Effector memory CD8-positive, alpha-beta T cell (primary cell): ENCODE measurements at places on chromosomes 4 and X.

GRCh38 chr4:110442309-110442708 is 33.6 kb upstream of the ENPEP start:
- no peak overlapping the region for H3K27ac ChIP-seq
- H3K4me3 ChIP-seq: no peak overlapping the region
- no peaks in the 10 kb centered on the region for H3K36me3 ChIP-seq

DNA sequence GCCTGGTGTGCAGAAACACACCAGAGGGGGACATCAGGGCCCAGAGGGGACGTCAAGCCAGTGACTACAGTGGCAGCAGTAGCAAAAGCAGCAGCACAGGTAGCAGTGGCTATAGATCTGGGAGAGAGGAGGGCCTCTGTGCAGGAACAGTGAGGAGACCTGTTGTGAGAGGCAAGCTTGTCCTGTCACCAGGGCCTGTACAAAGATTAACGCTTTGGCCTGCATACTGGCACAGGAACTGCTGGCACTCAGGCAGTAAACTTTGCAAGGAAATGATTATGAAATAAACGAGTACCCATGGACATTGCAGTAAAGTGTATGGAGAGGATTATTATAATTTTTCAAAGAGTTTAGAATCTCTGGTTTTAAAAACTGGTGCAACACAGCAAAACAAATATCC is 5.5 kb upstream of the PHF8 start:
- peaks cover 2% of the 10 kb centered on the region for H3K4me1 ChIP-seq
- no peak for DNase-seq
- H3K27me3 ChIP-seq: no peaks in the 10 kb centered on the region
- H3K27ac ChIP-seq: no peak overlapping the region
- no peaks in the 10 kb centered on the region for H3K36me3 ChIP-seq

DNA sequence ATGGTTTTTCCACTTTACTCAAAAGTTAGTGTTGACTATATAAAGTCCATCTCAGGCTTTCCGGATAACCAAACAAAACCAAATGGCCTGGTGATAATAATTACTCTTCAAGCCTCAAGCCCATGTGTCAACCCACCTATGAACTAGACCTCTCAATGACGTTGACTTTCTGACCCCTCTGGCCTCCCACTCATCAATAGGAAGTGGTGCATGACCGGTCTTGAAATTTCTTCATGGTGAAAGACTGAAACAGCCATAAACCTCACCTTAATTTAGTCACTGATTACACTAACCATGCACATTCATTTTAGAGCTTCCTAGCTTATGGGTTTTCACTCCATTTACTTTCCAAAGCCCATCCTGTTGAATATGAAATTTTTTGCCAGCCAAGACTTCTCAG is 276.0 kb downstream of the KLHL13 start:
- H3K27ac ChIP-seq: no peak overlapping the region
- no peaks in the 10 kb centered on the region for H3K27me3 ChIP-seq
- H3K4me1 ChIP-seq: no peaks in the 10 kb centered on the region

DNA sequence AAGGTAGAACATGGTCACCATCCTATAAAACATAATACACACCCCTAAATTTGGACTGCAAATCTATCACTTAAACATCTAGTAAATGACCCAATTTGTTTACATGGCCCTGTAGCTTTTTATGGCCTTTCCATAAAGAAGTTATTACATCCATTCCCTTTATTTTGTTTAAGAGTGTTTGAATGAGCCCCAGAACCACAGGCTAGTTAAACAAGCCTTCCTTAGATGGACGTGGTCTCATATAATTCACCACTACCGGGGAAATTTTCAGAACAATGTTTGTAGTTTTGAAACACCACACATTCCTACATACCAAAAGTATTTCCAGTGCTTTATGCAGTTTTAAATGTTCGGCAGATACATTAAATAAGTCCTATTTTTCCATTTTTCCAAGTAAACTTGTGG is 12.3 kb downstream of the PDGFC start:
- DNase-seq: no peak
- H3K4me1 ChIP-seq: no peaks in the 10 kb centered on the region
- H3K27ac ChIP-seq: no peak overlapping the region

- H3K4me3 ChIP-seq: no peak overlapping the region
- H3K27ac ChIP-seq: no peak overlapping the region
- peaks cover 5% of the 10 kb centered on the region for H3K36me3 ChIP-seq
- H3K27me3 ChIP-seq: no peaks in the 10 kb centered on the region
- DNase-seq: no peak
These were observed 41.6 kb downstream of the TMA16 start for GRCh38 chr4:163536091-163536490.

- peaks cover 2% of the 10 kb centered on the region for H3K36me3 ChIP-seq
- H3K27me3 ChIP-seq: no peaks in the 10 kb centered on the region
- no peak overlapping the region for H3K4me3 ChIP-seq
- no peak for DNase-seq
These were observed 9.8 kb upstream of the ACOT9 start for GRCh38 chrX:23752740-23753415.

GRCh38 chrX:15973946-15974345 is 119.3 kb upstream of the AP1S2 start:
- H3K36me3 ChIP-seq: no peaks in the 10 kb centered on the region
- no peak overlapping the region for H3K27ac ChIP-seq
- DNase-seq: no peak

- H3K27me3 ChIP-seq: no peaks in the 10 kb centered on the region
- peaks cover 7% of the 10 kb centered on the region for H3K36me3 ChIP-seq
- H3K27ac ChIP-seq: no peak overlapping the region
- no peak overlapping the region for H3K4me3 ChIP-seq
- H3K4me1 ChIP-seq: peaks cover 54% of the 10 kb centered on the region
- DNase-seq: no peak
These were observed 50.5 kb downstream of the TBC1D14 start for GRCh38 chr4:6960154-6960553.

GRCh38 chr4:96025011-96025410 is 185.1 kb downstream of the PDHA2 start:
- no peaks in the 10 kb centered on the region for H3K36me3 ChIP-seq
- no peaks in the 10 kb centered on the region for H3K4me1 ChIP-seq
- H3K27me3 ChIP-seq: no peaks in the 10 kb centered on the region
- DNase-seq: no peak

- H3K27ac ChIP-seq: no peak overlapping the region
- no peaks in the 10 kb centered on the region for H3K36me3 ChIP-seq
- H3K4me1 ChIP-seq: no peaks in the 10 kb centered on the region
- no peaks in the 10 kb centered on the region for H3K27me3 ChIP-seq
- no peak for DNase-seq
These were observed 227.1 kb downstream of the SH2D1A start for GRCh38 chrX:124573468-124573867.

GRCh38 chr4:149248191-149248764 is 567.4 kb downstream of the IQCM start:
- no peak for DNase-seq
- no peak overlapping the region for H3K4me3 ChIP-seq
- H3K4me1 ChIP-seq: no peaks in the 10 kb centered on the region
- H3K27ac ChIP-seq: no peak overlapping the region
- H3K27me3 ChIP-seq: no peaks in the 10 kb centered on the region

- H3K27me3 ChIP-seq: peaks cover 68% of the 10 kb centered on the region
- DNase-seq: no peak
- H3K4me1 ChIP-seq: no peaks in the 10 kb centered on the region
- H3K36me3 ChIP-seq: no peaks in the 10 kb centered on the region
- H3K4me3 ChIP-seq: no peak overlapping the region
These were observed 201.5 kb downstream of the NWD2 start for GRCh38 chr4:37446016-37446415.

DNA sequence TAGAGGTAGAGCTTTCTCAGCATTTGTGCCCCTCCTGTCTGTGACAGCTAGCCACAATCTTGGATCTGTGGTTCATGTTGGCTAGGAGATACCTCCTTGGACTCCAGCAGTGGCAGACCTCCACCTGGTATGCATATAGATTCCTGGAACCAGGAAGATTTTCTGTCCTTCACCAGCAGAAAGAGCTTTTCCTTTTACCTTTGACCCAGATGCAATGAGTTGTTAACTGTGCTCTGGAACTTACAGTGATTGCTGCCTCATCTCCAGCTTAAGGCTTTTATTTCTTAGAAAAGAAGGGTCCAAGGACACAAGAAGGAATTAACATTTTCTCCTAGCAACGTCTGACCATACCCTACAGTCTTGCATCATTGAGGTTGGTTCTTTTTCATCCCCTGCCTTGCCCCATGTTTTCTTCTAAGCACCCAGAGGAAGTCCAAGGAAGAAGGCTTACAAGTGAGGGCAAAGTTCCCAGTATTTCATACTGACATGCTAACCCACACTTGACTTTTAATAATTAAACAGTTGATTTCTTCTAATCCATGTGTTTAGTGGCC is 217.1 kb upstream of the ARHGAP24 start:
- no peaks in the 10 kb centered on the region for H3K4me1 ChIP-seq
- no peak for DNase-seq
- H3K27ac ChIP-seq: no peak overlapping the region
- no peak overlapping the region for H3K4me3 ChIP-seq

DNA sequence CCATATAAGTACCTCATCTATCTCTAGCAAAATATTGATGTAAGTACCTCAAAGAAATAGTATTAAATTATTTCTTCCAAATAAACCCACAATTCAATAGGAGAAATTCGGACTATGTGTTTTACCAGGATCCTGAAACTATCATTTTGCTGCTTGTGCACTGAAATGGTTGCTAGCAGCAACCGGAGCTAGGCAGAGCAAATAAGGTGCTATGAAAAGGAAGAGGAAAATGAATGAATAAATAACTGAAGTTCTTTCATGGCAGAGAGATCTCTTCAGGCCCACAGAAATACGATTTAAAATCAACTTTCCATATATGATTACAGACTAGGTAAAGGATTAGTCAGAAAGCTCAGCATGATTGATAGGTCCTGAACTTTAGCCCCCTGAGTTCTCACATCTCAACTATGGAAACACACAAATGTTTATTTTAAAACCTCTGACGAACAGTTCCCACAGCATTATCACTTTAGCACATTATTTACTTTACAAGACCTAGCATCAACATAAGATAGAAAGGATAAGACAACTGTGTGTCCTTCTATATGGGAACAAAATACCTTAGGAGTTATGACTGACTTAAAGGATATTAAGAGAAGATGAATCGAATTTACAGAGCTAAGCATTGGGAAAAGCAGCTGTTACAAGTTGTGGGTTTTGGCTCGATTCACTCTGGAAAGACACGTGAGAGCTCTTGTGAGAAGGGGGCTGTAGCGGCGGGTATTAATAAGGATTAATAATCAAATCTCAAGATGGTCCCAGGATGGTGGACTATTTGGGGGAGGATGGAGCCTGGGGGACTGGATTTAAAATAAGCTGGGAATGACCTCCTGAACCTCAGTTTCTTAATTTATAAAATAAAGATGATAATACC is 104.3 kb downstream of the CORIN start:
- DNase-seq: no peak
- peaks cover 37% of the 10 kb centered on the region for H3K27me3 ChIP-seq
- H3K36me3 ChIP-seq: no peaks in the 10 kb centered on the region
- no peak overlapping the region for H3K27ac ChIP-seq
- no peaks in the 10 kb centered on the region for H3K4me1 ChIP-seq

DNA sequence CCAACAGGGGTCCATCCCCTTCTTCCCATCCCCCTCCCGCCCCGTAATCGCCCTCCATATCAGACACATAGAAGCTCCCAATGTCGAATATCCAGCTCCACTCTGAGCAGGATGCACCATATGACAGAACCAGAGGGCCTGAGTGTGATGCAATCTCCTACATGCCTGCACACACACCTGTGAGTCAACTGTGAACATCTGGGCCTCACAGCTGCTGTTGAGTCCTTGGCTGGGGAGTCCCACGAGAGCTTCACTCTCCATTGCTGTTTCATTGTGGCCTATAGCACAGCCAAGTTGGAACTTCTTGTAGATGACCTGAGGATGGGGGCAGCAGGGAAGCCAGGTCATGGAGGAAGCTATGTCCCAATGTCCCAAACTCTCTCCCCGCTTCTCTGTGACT is 8.2 kb downstream of the SLC38A5 start:
- H3K27me3 ChIP-seq: no peaks in the 10 kb centered on the region
- DNase-seq: no peak
